Endothelial cell (in vitro differentiated cells): ENCODE measurements at places on chromosomes 3 and 15. TPM values are rescaled to one million over a fixed set of nuclear protein-coding genes. Genes with fewer than 3 reads are reported as not detected.

GRCh38 chr3:46482632-46483350, 15.0 kb upstream of the RTP3 start:
- H3K27me3 ChIP-seq = peaks cover 3% of the 10 kb centered on the region
- H3K36me3 ChIP-seq = no peaks in the 10 kb centered on the region
- H3K4me1 ChIP-seq = peaks cover 18% of the 10 kb centered on the region
- DNase-seq = no peak
- H3K27ac ChIP-seq = no peak overlapping the region
- H3K4me3 ChIP-seq = no peak overlapping the region

DNA sequence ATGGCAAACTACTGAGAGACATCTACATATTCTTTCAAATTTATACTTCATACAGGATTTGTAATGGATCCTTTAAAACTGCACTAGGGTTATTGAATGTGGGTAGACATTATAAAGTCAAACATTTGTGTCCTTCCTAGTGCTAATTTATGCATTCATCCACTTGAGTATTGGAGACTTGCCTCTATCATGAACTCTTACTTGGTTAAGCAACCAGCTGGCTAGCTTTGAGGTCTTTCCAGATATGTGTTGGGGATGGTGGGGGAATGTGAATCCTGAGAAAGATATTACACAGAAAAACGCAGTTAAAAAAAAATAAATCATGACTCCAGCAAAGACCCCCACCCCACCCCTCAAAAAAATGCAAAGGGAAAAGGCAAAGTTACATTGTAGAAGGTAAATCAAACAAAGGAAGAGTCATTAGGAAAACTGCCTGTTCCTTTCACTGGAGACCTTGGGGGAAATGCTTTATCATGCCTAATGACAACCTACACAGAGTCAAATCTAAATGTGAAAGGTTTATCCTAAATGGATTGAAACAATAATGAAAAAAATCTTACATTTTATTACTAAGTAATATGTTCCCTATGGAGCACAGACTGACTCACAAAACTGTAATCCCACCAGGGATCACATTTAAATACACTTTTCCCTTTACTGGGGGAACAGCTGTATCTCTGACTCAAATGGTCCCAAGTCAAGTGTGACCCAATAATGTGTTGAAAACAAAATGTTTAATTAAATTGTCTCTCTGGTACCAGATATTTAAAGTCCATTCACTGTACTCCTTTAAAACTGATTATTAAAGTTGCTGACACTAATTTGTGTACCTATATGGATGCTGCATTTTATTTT, 522.3 kb downstream of the ROBO1 start:
- H3K36me3 ChIP-seq = no peaks in the 10 kb centered on the region
- no peak overlapping the region for H3K4me3 ChIP-seq
- H3K27ac ChIP-seq = no peak overlapping the region
- no peaks in the 10 kb centered on the region for H3K27me3 ChIP-seq

GRCh38 chr15:57589281-57589680, 2.4 kb upstream of the MYZAP start:
- peaks cover 3% of the 10 kb centered on the region for H3K27me3 ChIP-seq
- no peak overlapping the region for H3K27ac ChIP-seq
- DNase-seq = no peak
- H3K4me3 ChIP-seq = no peak overlapping the region
- peaks cover 35% of the 10 kb centered on the region for H3K4me1 ChIP-seq

DNA sequence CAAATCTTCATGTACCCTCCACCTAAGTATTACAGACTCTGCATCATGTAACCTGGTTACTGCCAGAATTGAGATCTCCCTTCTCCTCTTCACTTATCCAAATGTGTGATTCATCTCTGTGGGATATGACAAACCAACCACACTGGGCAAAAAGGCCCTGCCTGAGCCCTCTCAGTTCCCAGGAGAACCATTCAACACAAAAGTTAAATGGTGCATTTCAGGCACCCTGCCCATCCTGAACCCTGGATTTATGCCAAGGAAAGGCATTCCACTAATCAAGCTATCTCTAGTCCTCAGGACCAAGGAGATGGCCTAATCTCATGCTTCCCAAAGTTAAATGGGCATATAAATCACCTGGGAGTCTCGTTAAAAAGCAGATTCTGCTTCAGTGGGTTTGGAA, 108.5 kb downstream of the TNIK start:
- peaks cover 37% of the 10 kb centered on the region for H3K4me1 ChIP-seq
- no peaks in the 10 kb centered on the region for H3K36me3 ChIP-seq
- no peak for DNase-seq
- H3K27ac ChIP-seq = no peak overlapping the region

DNA sequence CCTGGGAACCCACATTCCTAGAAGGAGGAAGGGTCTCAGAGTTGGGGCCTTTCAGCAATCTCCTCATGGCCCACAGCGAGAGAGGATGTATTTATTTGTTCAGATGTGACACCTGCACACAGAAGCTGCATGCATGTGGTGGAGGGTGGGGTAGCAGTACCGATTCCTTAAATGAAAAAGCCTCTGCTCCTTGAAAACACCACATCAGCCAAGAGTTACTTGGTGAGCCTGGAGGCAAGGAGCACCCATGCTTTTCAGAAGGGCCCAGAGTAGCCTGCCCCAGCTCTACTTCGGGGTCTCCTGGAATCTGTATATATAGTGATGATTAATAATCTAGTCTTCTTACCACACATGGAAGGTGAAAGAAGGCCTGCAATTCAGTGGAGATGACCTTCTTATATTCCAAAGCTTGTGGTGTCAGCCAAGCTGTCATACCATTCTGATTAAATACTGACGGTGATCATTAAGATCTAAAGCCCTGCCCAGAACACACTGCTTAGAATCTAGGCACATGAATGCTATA, 33.5 kb downstream of the SEMA6D start:
- H3K27ac ChIP-seq = no peak overlapping the region
- H3K4me3 ChIP-seq = no peak overlapping the region
- peaks cover 19% of the 10 kb centered on the region for H3K36me3 ChIP-seq
- no peaks in the 10 kb centered on the region for H3K4me1 ChIP-seq
- H3K27me3 ChIP-seq = peaks cover 4% of the 10 kb centered on the region
- DNase-seq = no peak

- no peaks in the 10 kb centered on the region for H3K36me3 ChIP-seq
- no peak overlapping the region for H3K4me3 ChIP-seq
- H3K27ac ChIP-seq = no peak overlapping the region
- DNase-seq = no peak
Observed at GRCh38 chr3:131735116-131735515, 232.3 kb upstream of the MRPL3 start.

DNA sequence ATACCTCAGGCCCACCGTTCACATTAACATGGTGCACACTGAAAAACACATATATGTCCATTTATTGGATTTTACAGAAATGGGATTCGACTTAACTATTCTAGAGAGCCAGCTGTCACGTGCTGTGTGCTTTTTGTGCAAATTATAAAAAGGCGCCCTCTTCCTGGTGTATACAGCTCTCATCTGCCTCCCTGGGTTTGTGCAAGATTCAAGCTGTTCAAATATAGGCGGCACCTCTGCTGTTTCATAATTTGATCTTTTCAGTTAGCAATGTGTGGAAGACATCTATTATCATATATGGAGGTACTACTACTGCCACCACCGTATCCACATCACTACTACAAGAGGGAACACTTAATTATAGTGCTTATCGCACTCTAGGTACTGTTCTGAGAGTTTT, 187.6 kb downstream of the EBLN2 start:
- H3K4me3 ChIP-seq = no peak overlapping the region
- no peak for DNase-seq
- H3K36me3 ChIP-seq = peaks cover 5% of the 10 kb centered on the region
- peaks cover 4% of the 10 kb centered on the region for H3K27me3 ChIP-seq
- peaks cover 11% of the 10 kb centered on the region for H3K4me1 ChIP-seq

- peaks cover 13% of the 10 kb centered on the region for H3K4me1 ChIP-seq
- H3K27ac ChIP-seq = no peak overlapping the region
- peaks cover 4% of the 10 kb centered on the region for H3K36me3 ChIP-seq
- H3K27me3 ChIP-seq = no peaks in the 10 kb centered on the region
- no peak for DNase-seq
- H3K4me3 ChIP-seq = no peak overlapping the region
Observed at GRCh38 chr15:62706317-62706716, 336.2 kb upstream of the TPM1 start.

- DNase-seq = no peak
- peak overlapping the region; percentile 64 for H3K27ac ChIP-seq
- H3K27me3 ChIP-seq = peaks cover under 1% of the 10 kb centered on the region
Observed at GRCh38 chr3:123733805-123734526, 149.1 kb upstream of the HACD2 start.

DNA sequence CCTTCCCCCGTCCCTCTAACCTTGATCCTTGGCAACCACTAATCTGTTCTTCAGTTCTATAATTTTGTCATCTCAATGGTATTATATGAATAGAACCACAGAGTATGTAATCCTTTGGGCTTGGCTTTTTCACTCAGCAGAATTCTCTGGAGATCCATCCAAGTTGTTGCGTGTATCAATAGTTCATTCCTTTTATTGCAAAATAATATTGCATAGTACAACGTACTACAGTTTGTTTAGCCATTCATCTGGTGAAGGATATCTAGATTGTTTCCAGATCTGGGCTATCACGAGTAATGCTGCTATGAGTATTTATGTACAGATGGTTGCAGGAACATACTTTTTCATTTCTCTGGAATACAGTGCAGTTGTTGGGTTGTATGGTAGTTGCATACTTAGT, 76.2 kb downstream of the PLXNA1 start:
- H3K4me1 ChIP-seq = no peaks in the 10 kb centered on the region
- H3K4me3 ChIP-seq = no peak overlapping the region
- peaks cover 2% of the 10 kb centered on the region for H3K27me3 ChIP-seq
- no peak for DNase-seq
- H3K36me3 ChIP-seq = no peaks in the 10 kb centered on the region

GRCh38 chr3:29271475-29271874, 9.4 kb upstream of the RBMS3 start:
- H3K27ac ChIP-seq = no peak overlapping the region
- H3K27me3 ChIP-seq = peaks cover 2% of the 10 kb centered on the region
- H3K36me3 ChIP-seq = no peaks in the 10 kb centered on the region
- no peak for DNase-seq
- H3K4me1 ChIP-seq = no peaks in the 10 kb centered on the region
- no peak overlapping the region for H3K4me3 ChIP-seq

DNA sequence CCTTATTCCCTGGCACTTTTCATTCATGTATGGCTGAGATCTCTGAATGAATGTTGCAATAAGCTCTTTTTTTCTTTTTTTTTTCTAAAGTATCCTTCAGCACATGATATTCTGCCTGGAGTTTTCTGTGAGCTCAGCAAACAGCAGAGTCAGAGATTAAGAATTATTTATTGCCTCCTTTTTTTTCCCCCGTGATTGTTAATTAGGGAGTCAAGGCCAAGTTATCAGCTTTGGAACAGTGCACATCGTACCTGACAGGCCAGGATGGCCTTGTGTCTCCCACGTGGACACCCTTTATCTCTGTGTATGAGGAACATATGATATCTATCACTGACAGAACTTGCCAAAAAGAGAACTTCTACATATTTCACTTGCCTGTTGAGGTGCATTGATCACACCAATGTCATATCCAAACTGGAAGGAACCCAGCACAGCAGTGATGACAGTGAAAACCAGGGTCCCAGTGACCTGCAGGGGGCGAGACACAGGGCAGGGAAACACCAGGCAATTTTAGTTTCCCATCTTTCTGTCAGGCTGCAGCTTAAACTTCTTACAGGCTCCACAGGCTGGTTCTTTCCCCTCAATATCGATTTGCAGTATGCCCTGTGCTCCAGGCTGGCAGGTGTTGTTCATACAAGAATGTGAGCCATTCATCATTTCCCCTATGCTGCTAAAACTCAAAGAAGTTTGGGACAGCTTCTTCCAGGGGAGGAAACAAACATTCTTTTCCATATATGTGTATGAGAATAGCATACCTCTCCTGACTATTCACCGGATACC, 8.2 kb downstream of the SLC2A2 start:
- H3K36me3 ChIP-seq = no peaks in the 10 kb centered on the region
- no peak overlapping the region for H3K27ac ChIP-seq
- no peaks in the 10 kb centered on the region for H3K27me3 ChIP-seq
- H3K4me1 ChIP-seq = no peaks in the 10 kb centered on the region
- H3K4me3 ChIP-seq = no peak overlapping the region
- peak; percentile 48 for DNase-seq

GRCh38 chr3:100023595-100023994, 90.7 kb downstream of the FILIP1L start:
- H3K4me3 ChIP-seq = no peak overlapping the region
- H3K27me3 ChIP-seq = no peaks in the 10 kb centered on the region
- H3K4me1 ChIP-seq = no peaks in the 10 kb centered on the region
- H3K36me3 ChIP-seq = no peaks in the 10 kb centered on the region

DNA sequence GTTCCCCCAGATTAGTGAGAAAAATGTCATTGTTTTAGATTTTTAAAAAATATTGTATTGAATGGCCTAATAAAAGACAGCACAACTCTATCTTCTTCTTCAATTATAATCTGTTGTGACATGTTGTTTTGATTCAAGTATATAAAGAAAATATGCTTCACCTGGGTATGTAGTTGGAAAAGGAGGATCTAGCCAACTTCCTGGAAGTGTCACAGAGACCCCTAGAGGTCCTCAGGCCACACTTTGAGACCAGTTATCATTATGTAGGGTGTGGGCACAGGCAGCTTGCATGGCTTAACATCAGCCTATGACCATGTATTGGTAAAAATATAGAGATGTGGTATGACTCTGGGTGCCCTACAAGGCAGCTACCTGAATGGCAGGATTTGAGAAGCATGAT, 14.7 kb upstream of the RYR3 start:
- DNase-seq = no peak
- H3K27me3 ChIP-seq = no peaks in the 10 kb centered on the region
- no peak overlapping the region for H3K4me3 ChIP-seq
- H3K36me3 ChIP-seq = no peaks in the 10 kb centered on the region
- peaks cover 6% of the 10 kb centered on the region for H3K4me1 ChIP-seq

- no peak overlapping the region for H3K27ac ChIP-seq
- no peaks in the 10 kb centered on the region for H3K4me1 ChIP-seq
- DNase-seq = no peak
- H3K27me3 ChIP-seq = no peaks in the 10 kb centered on the region
Observed at GRCh38 chr15:82737975-82738374, 28.3 kb upstream of the AP3B2 start.

DNA sequence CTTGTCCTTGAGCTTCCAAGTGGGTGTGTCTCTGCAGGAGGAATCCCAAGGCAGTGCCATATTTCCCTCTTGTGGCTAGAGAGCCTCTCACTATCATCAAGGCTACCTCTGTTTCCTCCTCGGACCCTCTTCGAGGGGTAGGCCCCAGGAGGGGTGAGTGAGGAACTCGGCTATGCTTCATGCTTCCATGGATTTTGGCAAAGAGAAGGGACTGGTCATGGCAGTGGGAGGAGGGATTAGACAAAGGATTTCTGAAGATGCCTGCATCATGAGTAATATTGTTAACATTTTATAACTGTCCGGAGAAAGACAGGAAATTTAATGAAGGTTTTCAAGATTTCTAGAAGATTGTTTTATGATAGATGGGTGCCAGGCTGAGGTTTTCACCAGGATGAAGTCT, 241.5 kb downstream of the CLSTN2 start:
- no peak overlapping the region for H3K27ac ChIP-seq
- no peaks in the 10 kb centered on the region for H3K27me3 ChIP-seq
- no peak for DNase-seq
- H3K36me3 ChIP-seq = no peaks in the 10 kb centered on the region
- no peaks in the 10 kb centered on the region for H3K4me1 ChIP-seq
- no peak overlapping the region for H3K4me3 ChIP-seq

The ANKDD1A gene
- total RNA-seq = 6.9 TPM

The DUOXA2 gene
- total RNA-seq = not detected

The PRR23B gene
- not detected for total RNA-seq

The MTHFS gene
- total RNA-seq = 16.2 TPM

The RTF1 gene
- total RNA-seq = 60.8 TPM

The CDC25A gene
- 14.8 TPM for total RNA-seq

The ADCY5 gene
- total RNA-seq = 1.0 TPM

The IMPG2 gene
- total RNA-seq = 0.74 TPM

The CYP1A2 gene
- not detected for total RNA-seq

The LYZL4 gene
- not detected for total RNA-seq

The GASK1A gene
- 0.72 TPM for total RNA-seq
